CD4-positive, alpha-beta T cell treated with Interleukin-6 at 100 ng/mL for 8 hours (primary cell): ENCODE measurements at places on chromosomes 2 and 18.

GRCh38 chr2:46487667-46488335 is 8.4 kb downstream of the TMEM247 start:
- DNase-seq: no peak

GRCh38 chr2:159163930-159164329 is 122.6 kb downstream of the WDSUB1 start:
- no peak for DNase-seq

DNA sequence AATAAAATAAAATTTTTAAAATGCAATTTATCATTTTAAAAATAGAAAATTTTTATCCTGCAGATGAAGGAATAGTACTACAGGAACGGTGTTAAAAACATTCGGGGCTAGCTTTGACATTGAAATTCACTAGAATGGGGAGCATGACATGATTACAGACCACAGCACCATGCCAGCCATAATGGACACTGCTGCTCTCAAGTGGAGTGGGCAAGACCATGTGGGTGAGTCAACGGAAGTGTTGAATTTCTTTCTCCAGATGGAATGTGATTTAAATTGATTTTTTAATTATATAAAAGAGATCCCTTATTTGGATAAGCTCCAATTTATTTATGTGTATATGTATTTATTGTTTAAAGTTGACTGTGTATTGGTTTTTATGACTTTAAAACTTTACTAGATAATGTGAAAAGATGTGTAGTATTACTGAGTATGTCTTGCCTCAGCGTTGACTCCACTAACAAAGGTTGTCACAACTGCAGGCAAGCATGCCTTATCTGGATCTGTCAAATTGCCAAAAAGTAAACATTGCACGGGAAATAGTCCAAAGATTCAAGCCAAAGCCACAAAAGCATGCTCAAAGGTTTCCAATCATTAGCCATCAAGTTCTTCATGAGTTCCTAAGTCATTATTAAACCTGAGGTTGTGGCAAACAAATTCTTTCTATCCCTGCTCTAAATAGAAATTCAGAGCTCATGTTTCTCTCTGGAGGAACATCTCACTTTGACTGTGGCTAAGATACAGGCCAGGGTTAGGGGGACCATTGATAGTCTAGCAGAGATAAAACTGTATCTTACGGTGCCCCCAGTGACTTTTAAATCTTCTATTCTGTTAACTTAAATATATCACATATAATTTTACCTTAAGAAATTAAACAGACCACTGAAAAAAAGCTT is 536.9 kb downstream of the TMX3 start:
- DNase-seq: no peak

GRCh38 chr2:71212336-71212735 is 14.6 kb downstream of the PAIP2B start:
- DNase-seq: no peak

- DNase-seq: no peak
Observed at GRCh38 chr2:230444832-230445231, 28.8 kb downstream of the SP100 start.

DNA sequence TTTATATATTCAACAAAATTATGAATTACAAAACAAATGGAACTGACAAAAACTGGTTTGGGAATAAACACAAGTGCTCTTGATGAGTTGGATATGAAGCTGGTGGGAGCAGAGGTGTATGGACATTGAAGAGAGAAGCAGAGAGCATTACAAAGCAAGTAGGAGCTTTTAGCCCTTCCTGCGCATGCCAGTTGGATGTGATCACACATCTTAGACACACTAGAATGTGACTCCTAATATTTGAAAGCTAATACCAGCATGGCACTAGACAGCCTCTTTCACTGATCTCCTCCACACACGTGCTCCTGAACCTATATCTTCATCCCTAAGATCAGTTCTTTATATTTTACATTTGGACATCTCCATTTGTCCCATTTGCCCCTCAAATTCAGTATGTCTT is 298.1 kb downstream of the MTX2 start:
- DNase-seq: no peak

- DNase-seq: no peak
Observed at GRCh38 chr18:30245766-30246455, 796.6 kb downstream of the DSC3 start.

DNA sequence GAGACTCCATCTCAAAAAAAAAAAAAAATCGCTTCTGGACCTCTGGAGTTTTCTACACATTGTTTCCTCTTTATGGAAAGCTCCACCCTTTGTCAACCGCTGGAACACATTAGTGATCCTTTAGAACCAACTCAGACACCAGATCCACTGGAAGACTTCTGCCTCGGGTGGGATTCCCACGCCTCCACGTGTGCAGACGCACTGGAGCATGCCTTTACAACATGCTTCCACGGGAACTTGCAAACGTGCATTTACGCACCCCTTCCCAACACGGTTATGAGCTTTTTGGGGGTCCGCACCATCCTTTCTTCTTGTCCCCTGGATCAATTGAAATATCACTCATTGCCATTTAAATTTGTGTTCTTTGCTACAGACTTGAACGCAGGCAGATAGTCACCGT is 5.1 kb downstream of the CYS1 start:
- DNase-seq: no peak

DNA sequence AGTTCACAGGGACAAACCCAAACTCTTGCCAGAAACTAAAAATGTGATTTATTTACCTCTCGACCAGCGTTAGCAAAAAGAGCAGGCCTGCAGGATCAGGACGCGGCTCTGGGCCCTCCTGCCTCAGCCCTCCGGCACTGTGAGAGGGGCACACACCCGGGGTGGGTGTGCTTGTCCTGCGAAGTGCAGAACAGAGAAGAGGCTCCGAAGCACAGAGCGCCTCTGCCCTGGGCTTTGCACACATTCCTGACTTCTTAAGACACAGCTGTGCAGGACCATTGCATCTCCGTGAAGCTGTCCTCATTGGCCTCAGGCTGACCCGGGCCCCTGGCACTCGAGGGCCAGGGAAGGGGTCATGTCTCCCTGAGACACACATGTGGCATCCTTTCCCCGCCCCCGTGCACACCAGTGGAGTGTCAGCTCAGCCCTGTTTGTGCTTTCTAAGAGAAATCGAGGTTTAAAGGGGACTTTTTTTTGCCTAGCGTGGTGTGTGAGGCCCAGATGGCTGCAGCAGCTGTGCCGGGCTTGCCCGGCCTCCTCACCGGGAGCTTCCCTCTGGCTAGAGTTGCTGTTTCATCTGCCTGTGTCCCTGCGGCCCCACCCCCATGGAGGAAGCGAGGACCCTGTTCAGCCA is 9.9 kb upstream of the NFATC1 start:
- no peak for DNase-seq

DNA sequence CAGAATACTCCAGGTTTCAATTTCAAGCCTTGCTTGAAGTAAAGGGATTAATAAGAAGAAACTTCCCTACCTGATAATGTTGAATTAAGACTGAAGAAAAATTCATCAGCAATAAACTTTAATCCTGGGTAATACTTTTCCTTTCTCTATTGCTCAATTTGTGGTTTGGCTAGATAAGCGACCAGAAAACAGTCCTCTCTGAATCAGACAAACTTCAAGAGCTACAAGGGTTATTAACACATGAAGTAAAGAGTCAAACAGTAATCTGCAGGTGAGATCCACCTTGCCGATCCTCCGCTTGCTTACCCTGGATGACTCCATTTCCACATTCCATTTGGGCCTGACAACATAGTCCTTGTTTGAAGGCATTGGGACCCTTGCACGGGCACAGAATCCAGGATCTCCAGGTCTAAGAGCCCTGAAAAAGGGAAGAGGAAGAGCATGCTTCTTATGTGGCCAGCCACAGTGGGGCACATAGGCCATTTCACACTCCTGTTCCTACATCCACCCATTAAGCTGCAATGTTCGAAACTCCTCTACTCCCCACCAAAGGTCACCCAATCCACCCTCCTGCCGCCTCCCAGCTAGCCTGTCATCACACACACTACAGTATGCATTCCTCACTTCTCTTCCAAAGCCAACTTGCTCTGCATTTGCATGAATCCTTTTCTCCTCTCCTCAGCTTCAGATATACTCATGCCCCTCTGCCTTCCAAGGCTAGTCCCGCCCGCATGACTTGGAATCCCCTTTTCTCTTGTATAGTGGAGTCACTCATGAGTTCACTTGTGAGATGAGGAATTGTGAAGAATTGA is 39.8 kb downstream of the IWS1 start:
- no peak for DNase-seq

- DNase-seq: no peak
Observed at GRCh38 chr2:62826141-62826540, 120.6 kb downstream of the EHBP1 start.

DNA sequence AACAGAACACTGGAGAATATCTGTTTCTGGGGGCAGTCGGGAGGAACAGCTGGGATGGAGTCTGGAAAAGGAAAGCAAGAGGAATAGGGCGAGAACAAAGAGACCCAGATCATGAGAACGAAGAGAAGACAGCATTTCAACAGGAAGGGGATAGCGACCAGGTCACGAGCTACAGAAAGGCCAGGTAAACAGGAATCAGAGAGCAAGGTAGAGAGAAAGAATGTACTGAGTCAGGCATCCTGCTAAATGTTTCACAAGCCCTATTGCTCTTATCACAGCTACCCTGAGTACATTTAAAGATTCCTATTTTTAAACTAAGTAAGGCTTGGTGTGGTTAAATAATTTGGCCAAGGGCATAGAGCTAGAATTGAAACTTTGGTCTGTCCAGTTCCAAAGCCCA is 254.9 kb upstream of the RAB12 start:
- no peak for DNase-seq
